ENCODE measurements at places on chromosomes 6 and 20. TPM values are rescaled to one million over a fixed set of nuclear protein-coding genes. Genes with fewer than 3 reads are reported as not detected.

- DNase-seq = no peak
- no peaks in the 10 kb centered on the region for H3K27me3 ChIP-seq
- no peaks in the 10 kb centered on the region for H3K4me1 ChIP-seq
- no peaks in the 10 kb centered on the region for H3K36me3 ChIP-seq
These were observed 149.4 kb upstream of the MLIP start for GRCh38 chr6:53961679-53962370.

DNA sequence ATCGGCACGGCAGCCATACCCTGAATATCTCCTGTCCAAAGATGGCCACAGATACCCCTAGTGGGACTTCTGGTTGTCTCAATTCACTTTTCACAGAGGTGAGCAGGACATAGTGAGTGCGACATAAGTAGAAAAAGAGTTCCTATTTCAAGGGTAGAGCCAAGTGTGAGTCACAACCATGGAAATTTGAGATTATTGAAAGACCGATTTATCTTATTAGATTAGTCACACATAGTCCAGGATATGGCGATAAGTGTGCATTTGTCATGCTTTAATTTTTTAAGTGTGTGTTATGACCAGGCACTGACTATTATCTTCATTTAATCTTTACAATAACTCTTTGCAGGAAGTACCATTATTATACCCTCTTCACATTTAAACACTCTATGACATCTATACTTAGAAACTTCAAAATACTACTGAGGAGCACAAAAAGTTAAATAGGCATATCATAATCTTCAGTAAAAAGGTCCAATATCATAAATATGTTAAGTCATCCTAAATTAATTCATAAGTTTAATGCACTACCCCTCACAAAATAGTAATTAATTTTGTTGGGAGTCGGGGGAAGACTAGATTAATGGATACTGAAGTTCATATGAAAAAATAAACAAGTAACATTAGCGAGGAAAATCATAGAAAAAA is 13.4 kb upstream of the TNFAIP3 start:
- DNase-seq = no peak
- no peaks in the 10 kb centered on the region for H3K36me3 ChIP-seq
- H3K27me3 ChIP-seq = no peaks in the 10 kb centered on the region
- no peak overlapping the region for H3K27ac ChIP-seq
- H3K4me1 ChIP-seq = no peaks in the 10 kb centered on the region

Gene ARMH2
- total RNA-seq = not detected

- H3K36me3 ChIP-seq = no peaks in the 10 kb centered on the region
- H3K4me3 ChIP-seq = no peak overlapping the region
- no peak for DNase-seq
These were observed 7.4 kb downstream of the ITPR3 start for GRCh38 chr6:33628401-33628964.

- H3K27ac ChIP-seq = no peak overlapping the region
- no peak overlapping the region for H3K4me3 ChIP-seq
- no peaks in the 10 kb centered on the region for H3K27me3 ChIP-seq
- no peaks in the 10 kb centered on the region for H3K4me1 ChIP-seq
- DNase-seq = no peak
- H3K36me3 ChIP-seq = no peaks in the 10 kb centered on the region
These were observed 132.8 kb upstream of the ZNF184 start for GRCh38 chr6:27605401-27606342.

Gene TEAD3
- 38.6 TPM for total RNA-seq

DNA sequence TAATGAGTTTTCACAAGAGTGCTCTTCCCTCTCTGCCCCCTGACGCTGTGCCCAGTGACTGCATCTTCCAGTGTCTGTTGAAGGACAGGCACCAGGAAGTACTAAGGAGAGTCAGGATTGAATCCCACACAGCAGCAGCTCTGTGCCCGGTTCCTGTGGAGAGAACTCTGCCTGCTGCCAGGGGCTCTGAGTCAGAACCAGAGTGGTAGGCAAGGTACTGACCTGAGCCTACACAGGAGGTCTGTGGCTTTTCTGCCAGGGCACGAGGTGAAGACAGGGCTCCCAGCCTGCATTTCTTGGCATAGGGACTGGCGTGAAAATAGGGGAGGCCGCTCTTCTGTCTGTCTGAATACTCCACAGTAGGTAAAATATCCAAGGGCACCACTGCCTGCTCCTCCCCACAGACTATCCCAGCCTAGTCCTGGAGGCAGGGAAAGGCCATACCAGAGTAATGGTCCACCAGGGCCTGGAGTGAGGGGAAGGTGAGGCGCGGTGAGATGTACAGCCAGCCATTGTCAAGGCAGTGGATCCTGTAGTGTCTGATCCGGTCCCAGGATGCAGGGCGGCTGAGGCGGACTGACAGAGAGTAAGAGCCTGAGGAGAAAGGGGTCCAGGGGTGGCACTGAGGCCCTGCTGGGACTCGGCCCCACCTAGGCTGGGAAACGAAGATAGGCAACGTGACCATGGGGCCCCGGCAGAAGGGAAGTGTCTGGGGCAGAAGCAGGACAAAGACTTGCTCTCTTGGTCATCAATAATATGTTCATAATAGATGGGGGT is 9.4 kb downstream of the RAB5IF start:
- H3K4me1 ChIP-seq = no peaks in the 10 kb centered on the region
- H3K27me3 ChIP-seq = no peaks in the 10 kb centered on the region
